NCI-H2029 treated with DMSO at 0.1 percent for 48 hours (cell line): ENCODE measurements at places on chromosomes 11 and 22.

DNA sequence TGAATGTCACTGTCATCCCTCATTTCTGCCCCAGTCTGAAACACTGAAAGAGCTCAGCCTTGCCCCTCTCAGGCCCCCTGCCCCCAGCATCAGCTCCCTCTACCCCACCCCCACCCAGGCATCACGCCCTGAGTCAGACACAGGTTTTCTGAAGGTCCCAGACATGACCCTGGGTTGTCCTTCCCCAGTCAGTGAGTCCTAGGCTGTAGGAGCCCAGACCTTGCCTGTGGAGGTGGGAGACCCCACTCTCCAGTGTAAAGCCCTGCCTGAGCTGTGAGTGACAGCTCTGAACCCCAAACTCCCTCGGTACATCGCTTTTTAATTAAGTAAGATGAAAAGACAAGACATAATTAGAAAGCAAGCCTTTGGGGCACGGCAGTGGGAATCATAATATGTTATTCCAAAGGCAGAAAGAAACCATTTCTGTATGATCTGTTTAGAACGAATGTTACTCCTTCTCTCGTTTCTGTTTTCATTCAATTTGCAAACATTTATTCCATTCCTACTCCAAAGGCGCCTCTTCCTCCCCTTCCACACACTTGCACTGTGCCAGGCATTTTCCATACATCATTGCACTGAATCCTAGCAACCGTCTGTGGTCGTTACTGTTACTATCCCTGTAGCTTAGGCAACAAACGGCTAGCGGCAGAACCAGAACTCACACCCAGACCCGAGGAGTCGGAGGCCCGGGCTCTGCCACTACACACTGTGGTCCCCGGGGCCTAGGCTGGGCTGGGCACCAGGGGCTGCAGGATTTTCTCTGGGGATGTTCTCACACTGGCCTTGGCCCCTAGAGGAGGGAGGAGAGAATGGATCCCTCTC, 63.4 kb downstream of the CD6 start:
- no peak for DNase-seq

GRCh38 chr11:125464270-125464662, 31.8 kb downstream of the FEZ1 start:
- no peak for DNase-seq

DNA sequence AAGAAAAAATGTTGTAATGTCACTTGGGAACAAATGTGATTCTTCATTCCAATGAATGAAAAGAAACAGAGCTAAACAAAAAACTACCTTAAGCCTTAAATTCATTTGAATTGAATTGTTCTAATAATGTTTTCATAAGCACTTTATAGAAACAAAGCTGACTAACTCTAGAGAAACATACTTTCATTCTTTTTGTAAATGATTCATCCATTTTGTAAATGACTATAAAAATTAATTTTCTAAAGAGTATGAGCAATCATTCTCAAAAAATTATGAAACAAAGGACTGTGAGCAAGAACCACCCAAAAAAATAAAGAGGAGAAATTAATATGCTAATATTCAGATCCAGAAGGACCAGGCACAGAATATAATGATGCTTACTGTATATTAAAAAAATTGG, 986.5 kb upstream of the CHORDC1 start:
- no peak for DNase-seq

- DNase-seq = no peak
Observed at GRCh38 chr11:69199583-69200315, 44.0 kb downstream of the SMIM38 start.

DNA sequence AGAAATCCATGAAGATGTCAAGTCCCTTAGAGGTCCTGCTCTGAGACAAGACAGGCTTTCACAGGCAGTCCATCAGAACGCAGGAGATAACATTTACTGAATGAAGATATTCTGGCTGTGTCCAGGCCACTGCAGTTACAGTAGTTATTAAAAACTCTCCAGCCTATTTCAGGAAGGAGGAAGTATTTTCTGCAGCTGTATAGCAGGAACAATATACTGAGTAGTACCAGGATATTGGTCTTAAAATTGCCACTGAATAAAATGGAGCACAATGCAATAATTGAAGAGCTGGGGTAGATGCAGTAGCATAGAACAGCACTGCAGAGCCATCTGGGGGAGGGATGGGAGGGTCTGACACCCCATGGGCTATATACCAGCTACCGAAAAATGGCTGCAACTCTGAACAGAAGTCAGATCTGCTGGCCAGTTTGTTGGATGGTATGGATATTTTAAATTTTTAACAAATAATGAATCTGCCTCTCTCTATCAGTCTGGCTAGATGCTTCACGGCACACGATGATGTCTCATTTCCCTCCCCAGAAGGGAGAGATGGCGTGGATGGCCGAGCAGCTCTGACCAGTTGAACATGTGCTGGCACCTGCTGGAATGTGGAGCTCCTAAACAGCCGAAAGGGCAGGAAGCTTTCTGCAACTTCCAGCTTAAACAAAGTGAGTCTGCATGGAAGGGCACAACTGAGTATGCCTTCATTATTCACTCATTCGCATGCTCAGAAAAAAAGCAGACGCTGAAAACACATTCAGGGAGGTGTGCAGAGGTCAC, 342.1 kb upstream of the SYN3 start:
- DNase-seq = no peak

- DNase-seq = no peak
Observed at GRCh38 chr11:79219186-79220045, 221.4 kb downstream of the TENM4 start.
